ENCODE measurements at places on chromosomes 7 and 10. TPM values are rescaled to one million over a fixed set of nuclear protein-coding genes. Genes with fewer than 3 reads are reported as not detected.

DNA sequence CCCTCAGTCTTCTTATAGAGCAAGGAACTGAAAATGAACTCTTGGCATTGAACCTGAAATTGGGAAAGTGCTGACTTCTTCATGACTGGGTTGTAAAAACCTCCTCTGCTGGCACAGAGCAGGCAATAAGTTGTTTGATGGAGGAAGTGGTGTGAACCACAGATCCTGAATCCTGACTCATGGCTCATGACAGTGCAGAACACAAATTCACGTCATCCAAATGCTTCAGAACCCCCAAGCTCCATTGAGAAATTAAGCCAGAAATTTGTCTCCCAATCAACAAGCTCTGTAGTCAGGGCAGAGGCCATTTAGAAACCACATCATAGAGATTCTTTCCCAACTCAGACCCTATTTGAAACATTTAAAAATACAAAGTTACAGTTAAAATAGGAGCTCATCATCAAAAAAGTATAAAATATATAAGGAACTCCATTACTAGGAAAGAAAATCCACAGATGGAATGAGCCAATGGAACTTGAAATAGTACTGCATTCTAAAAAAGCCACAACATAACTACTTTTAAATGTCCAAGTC lies 10.3 kb upstream of the STK17A start:
- DNase-seq = peak; percentile 19

GRCh38 chr10:32906595-32906994 lies 51.4 kb downstream of the ITGB1 start:
- no peak for DNase-seq

GRCh38 chr7:148611692-148612091 lies 21.1 kb downstream of the C7orf33 start:
- DNase-seq = no peak

DNA sequence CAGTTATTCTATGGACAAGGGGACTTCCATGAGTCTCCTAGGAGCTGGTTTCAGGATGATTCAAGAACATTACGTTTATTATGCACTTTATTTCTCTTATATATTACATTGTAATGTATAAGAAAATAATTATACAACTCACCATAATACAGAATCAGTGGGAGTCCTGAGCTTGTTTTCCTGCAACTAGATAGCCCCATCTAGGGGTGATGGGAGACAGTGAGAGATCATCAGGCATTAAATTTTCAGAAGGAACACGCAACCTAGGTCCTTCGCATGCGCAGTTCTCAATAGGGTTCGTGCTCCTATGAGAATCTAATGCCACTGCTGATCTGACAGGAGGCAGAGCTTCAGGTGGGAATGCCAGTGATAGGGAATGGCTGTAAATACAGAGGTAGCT lies 137.9 kb downstream of the ANKRD30A start:
- peak; percentile 18 for DNase-seq

GRCh38 chr10:60096761-60097513 lies 190.6 kb upstream of the CCDC6 start:
- DNase-seq = no peak

GRCh38 chr7:112160771-112161150 lies 45.4 kb downstream of the DOCK4 start:
- no peak for DNase-seq

DNA sequence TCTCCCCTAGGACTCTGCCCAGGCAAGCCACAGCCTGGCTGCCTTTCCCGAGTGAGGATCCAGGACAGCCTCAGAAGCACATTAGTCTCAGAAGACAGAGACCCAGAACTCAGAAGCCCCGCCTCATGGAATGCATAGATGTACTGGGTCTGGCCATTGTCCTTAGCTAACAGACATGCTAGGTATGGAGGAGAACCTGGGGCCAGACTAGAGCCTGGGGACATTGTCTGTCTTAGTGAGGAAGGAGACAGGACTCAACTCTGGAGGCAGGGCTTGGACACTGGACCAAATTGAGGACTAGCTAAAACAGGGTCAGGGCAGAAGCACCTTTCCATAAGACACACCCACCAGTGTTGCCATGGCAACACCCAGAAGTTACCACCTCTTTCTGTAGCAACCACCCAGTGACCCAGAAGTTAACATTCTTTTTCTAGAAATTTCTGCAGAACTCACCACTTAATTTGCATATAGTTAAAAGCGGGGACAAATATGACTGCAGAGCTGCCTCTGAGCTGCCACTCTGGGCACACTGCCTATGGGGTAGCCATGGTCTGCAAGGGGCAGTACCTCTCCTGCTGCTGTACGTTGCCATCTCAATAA lies 27.5 kb downstream of the TLX1 start:
- DNase-seq = no peak

DNA sequence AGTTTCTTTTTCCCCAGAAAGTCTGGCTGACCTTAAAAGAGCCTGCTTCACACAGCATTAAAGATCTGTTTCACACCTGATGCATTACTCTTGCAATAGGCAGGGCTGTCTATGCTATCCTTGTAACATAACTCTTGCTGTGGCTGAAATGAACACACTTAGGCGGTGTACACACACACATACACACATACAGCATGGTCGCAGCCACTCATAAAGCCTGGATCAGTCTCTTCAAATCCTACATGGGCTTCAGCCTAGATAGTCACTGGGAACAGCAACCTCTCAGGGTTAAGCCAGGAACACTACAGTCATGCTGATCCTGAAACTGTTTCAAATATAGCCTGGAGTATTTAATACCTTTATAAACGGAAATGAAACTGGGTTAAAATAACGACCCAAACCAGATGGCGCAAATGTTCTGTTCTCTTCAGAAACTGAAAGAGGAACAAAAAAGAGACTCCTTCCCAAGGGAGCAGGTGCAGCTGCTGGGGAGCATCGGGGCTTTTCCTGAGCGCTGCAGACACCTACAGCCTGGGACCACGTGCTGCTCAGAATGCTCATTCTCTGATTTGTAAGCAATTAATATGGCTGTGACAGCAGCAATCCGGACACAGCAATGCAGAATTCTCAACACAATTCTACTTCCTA lies 61.0 kb upstream of the SFMBT2 start:
- DNase-seq = no peak

- no peak for DNase-seq
Measured at GRCh38 chr7:100708395-100708794, 2.5 kb downstream of the POP7 start.

- peak; percentile 63 for DNase-seq
Measured at GRCh38 chr7:2886900-2887299, 42.8 kb upstream of the GNA12 start.

DNA sequence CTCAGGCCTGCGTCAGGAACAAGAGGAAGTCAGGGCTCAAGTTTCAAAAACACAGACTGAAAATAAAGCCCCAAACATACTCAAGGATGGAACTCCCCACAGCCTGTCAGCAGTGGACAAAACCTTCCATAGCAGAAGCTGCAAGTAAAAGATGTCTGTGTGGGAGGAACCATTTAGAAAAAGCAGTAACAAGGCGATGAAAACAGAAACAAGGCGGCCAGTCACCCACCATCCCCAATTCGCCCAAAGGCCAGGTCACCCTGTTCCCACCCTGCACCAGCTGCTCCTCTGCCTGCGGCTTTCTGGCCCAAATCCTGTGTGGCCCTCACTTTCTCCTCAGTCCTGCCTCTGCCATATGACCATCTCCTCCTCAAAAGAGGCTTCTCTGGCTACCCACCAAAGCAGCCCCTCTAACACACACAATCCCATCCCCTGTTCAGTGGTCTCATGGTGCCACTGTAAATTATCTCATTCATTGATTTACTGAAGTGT lies 27.8 kb downstream of the KCNMA1 start:
- DNase-seq = no peak

DNA sequence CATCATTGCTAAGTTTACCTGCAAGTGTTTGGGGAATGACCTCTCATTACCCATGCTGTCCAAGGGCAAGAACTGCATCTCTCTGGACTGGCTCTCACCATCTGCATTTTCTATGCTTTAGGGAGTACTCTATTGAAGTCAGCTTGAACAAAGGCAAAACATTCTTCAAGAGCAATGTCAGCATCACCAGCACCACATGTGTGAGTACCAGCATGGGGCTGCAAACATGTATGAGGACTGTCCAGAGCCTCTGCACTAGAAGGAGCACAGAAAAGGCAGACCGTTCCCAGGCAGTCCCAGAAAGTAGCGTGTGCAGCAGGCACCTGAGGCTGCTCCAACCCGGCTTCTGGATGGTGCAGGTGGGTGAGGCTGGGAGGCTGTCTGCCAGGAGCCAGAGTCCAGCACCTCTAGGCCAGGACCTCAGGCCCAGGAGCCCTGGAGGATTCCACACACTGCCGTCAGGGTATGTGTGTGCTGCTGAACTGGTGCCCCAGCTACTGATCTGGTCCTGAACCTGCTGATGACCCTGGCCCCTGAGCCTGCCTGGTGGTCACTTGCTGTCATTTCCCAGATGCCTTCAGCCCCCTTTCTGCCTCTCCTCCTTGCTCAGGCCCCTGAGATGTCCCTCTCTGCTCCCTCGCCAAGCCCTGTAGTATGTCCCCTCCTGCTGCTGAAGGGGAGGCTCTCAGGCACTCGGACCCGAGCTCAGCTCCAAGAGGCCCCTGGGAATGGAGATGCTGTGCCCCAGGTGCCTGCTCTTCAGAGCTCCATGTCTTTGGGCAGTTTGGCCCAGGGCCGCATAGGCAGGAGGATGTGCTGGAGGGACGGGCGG lies 20.7 kb downstream of the ANTXRL start:
- no peak for DNase-seq

The TMEM178B gene
- 7.2 TPM for total RNA-seq

The HYAL4 gene
- 3.6 TPM for total RNA-seq

The CYP26C1 gene
- total RNA-seq = 0.68 TPM
